ENCODE measurements at places on chromosomes 1 and 21.

GRCh38 chr1:10398278-10398733, 558 bp upstream of the PGD start:
- no peak for DNase-seq

DNA sequence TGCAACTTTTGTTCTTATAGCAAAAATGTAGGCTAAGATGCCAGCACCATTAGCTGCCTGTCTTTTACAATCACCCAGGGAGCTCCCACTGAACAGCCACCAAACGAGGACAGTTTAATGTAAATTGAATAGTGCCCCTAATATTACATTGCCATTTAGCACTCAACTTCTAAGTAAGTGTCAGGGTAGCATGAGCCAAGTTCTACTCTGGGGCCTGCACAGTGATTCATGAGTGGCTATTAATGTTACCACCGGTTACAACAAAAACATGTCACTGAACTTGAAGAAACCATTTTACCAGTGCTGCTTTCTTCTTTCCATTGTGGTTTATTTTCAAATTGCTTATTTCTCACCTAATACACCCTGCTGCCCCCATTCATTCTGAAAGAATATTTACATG, 295.6 kb upstream of the RRP15 start:
- no peak for DNase-seq

GRCh38 chr1:235287208-235287882, 40.6 kb downstream of the ARID4B start:
- no peak for DNase-seq

DNA sequence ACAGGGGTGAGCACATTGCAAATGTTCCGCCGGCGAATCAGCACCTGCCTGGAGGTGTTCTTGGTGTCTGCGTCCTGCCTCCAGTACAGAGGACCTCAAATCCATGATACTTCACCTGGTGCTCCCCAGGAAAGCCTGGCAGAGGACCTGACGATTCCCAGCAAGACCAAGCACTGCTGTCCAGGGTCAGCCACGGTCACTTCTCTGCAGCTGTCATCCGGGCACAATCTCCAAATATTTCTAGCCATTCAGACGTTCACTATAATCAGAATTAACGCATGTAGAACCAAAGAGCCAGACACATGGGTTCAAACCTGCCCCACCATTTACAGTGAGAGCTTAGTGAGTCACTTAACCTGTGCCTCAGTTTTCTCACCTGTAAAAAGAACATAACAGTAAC, 74.5 kb downstream of the CLIC6 start:
- no peak for DNase-seq

GRCh38 chr1:41053316-41053715, 31.8 kb upstream of the SLFNL1 start:
- DNase-seq = peak; percentile 40

Data from hematopoietic multipotent progenitor cell treated with erythropoietin and hydrocortisone succinate and interleukin-3 and kit ligand, for 6 days (in vitro differentiated cells).